ENCODE measurements at places on chromosomes 13 and 19.

DNA sequence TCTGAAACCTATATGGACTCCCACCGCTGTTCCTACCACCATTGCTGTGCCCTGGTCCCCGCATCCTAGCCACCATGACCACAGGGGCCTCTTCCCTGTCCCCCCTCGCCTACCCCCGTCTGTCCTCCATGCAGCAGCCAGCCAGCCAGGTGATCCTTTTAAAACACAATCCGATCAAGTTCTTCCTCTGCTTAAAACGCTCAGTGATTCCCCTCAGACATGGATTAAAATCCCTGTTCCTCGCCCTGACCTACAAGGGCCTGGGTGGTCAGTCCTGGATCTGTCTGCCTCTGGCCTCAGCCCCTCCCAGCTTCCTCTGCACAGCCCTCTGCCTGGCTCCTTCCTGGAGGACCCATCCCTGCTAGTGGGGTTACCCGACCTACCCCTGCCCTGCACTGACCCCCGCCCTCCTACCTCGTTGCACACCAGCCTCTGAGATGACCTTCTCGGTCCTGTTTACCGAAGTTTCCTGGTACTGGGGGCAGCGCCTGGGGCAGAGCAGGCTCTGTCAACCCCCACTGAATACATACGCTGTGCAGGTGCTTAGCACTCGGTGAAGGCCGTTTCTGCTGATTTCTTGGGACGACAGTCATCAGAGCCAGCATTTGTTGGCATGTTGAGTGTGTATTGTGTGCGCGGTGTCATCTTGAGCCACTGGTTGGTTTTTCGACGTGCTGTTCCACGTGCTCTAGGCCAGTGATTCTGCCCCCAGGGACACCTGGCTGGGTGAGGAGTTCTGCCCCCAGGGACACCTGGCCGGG, 14.7 kb upstream of the LENG8 start:
- DNase-seq: no peak

GRCh38 chr19:46644720-46645119, 8.7 kb upstream of the GNG8 start:
- no peak for DNase-seq

- DNase-seq: no peak
Observed at GRCh38 chr13:97786510-97786909, 167.0 kb upstream of the IPO5 start.

DNA sequence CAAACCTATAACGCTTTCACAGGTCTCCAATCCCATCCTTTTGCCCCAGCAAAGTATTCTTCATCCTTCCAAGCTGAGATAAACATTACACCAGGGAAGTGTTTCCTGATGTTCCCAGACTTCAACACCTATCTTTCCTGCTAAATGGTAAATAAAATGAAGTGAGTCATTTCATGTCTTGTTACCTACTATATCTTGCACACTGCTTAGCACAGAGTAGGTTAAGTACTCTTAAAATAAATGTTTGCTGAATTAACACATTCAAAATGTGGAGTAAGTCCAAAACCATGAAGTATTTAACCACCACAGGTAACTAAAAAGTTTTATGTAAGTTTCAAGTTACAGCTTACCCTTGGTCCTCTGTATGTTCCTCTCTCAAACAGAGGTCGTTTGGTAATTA, 3.4 kb downstream of the RBM26 start:
- no peak for DNase-seq

GRCh38 chr13:30704596-30704995, 30.7 kb upstream of the ALOX5AP start:
- no peak for DNase-seq

GRCh38 chr13:99363949-99364348, 56.8 kb upstream of the GPR183 start:
- no peak for DNase-seq

- no peak for DNase-seq
Observed at GRCh38 chr19:15213715-15214381, 13.1 kb upstream of the NOTCH3 start.

DNA sequence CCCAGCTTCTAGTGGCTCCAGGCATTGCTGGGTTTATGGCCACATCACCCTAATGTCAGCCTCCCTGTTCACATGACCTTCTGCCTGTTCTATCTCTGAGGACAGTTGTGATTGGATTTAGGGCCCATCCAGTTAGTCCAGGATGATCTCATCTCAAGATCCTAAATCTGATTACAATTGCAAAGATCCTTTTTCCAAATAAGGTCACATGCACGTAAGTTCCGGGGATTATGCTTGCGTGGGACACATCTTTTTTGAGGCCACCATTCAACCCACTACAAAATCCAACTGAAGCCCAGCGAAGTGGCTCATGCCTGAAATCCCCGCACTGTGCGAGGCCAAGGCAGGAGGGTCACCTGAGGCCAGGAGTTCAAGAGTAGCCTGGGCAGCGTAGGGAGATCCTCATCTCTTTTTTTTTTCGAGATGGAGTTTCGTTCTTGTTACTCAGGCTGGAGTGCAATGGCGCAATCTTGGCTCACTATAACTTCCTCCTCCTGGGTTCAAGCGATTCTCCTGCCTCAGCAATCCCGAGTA, 12.3 kb downstream of the PLD3 start:
- no peak for DNase-seq

- DNase-seq: no peak
Observed at GRCh38 chr19:23440207-23440606, 44.9 kb upstream of the ZNF91 start.

DNA sequence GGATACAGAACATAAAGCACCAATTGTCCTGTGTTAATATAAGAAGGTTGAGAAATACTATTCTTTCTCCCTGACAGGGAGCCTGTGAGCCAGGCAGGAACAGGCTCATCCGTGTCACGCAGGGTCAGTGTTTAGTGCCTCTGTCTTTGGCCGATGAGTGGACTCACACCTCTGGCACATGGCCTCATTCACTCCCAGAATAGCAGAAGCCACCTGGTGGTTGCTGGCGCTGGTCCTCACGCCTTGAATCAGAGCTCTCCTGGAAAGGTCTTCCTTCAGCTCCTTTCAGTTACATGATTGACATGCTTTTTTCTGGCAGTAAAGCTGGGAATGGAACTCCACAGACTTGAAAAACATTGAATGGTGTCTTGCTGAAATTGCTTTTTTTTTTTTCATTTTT, 28.1 kb upstream of the SIAH3 start:
- DNase-seq: peak; percentile 14

- DNase-seq: no peak
Observed at GRCh38 chr19:51123381-51123800, 1.3 kb upstream of the SIGLEC9 start.

GRCh38 chr13:100710176-100710575, 35.6 kb upstream of the TMTC4 start:
- no peak for DNase-seq

- peak; percentile 5 for DNase-seq
Observed at GRCh38 chr13:56755181-56755935, 385.4 kb upstream of the PRR20A start.

DNA sequence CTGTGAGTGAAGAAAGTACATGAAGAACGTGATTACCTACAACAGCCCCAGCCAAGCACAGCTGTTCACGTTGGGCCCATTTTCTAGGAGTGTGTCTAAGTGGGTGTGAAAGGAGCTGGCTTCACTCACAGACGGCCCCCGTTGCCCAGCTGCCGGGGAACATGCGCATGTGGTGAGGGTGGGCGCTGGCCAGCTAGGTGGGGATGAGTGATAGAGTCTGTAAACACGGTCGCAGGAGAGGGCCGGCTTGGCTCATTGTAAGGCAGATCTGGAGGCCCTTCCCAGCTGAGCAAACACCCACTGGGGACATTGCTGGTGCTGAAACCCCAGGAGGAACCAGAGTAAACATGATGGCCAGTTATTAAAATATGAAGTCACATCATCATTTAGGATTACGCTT, 160.5 kb downstream of the TEX29 start:
- no peak for DNase-seq

GRCh38 chr13:30078059-30078458, 227.6 kb upstream of the UBL3 start:
- no peak for DNase-seq

GRCh38 chr13:39259371-39260140, 221.3 kb downstream of the NHLRC3 start:
- no peak for DNase-seq

DNA sequence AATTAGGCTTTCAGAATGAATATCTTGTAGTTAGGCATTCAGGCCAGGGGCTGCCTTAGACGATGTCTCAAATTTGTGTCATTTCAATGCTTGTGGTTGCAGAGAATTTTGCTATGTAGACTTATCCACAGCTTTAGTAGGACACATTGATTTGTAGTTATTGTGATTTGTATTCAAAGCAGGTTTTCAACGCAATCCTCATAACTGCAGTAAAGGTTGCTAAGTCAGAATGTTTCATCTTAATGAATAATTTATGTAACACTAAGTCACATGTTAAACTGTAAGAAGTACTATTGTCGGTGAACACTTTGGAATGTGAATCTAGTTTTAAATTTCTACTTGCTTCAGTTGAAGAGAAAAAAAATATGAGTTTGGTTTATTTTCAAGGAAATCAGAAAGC, 1117.2 kb upstream of the SPRY2 start:
- no peak for DNase-seq

DNA sequence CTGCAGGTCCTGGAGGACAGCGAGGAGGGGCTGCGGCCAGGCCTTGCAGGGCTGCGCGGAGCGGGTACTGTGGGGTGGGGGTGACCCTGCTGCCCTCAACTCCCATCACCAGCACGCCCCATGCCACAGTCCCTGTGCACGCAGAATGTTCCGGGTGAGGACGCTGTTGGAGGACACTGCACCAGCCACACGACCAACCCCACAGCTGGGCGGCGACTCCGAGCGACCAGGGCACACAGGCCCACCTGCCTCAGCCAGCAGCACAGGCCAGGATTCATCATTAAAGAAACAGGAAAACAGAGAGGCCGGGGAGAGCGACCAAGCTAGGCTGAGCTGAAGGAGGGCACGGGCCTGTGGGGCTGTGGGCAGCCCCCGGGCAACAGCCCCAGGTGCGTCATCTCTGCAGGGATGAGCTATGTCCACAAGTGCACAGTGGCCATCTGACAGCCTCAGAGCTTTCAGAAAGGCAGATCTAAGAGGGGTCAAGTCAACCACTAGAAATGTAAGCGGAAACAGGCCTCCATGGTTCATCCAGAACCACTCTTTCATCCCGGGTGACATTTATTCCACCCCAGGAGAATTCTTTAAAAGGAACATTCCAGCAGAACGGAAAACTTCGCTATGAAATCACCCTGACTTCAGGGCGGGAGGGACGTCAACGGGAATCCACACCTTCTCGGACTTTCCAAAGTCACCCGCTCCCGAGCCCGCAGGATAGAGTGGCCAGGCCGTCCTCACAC, 1.5 kb downstream of the GAS6 start:
- DNase-seq: no peak

DNA sequence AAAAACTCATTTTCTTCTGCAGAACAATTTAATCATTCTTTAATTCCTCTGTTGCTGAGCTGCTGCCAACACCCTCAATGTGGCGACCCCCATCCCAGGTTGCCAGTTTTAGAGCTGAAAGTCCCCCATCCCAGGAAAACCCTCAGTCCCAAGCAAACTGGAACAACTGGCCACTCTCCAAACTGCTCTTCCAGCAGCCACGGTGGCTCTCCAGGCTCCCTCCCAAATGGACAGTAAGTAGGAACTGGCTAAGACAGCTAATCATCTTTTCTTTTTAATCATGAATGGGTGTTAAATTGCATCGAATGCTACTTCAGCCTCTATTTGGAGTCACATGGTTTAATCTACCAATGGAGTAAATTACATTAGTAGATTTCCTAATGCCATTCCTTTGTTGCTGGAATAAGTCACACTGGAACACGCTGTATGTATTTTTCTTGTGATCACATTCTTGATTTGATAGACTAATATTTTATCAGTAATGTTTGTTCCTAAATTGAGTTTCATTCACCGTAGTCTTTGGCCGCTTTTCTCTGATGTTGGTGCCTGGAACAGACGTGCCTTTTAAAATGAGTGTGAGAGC, 33.7 kb upstream of the VSTM2B start:
- no peak for DNase-seq

GRCh38 chr13:41060724-41061074, 610 bp upstream of the WBP4 start:
- peak; percentile 90 for DNase-seq

- DNase-seq: no peak
Observed at GRCh38 chr13:69616396-69616795, 491.2 kb upstream of the ATXN8OS start.

- no peak for DNase-seq
Observed at GRCh38 chr19:42288387-42288786, 13.5 kb upstream of the PRR19 start.

DNA sequence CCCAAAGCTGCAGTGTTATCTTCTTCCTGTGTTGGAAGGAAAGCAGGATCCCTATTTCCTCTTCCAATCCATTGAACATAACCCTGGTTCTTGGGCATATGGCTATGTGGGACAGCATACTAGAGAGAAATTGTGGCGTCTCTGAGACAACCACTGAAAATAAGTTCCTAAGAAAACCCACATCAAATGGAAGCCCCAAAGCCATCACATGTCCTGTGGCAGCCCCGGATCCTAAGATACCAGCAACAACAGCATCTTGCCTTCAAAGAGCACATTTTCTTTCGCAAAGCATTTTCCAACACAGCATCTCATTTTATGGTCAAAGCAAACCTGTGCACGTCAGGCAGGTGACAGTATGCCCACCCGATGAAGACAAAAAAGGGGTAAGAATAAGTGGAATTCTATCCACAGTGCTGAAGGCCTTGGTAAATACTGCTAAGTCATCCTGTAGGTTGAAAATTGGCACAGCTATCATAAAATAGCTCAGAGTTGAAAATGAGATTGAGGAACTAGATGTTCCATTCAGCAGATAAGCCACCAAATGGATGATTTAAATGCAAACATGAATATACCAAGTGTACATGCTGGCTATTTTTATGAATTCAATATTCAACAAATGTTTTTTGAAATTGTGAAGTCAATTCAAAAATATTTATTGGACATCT, 232.2 kb downstream of the DLEU7 start:
- no peak for DNase-seq

DNA sequence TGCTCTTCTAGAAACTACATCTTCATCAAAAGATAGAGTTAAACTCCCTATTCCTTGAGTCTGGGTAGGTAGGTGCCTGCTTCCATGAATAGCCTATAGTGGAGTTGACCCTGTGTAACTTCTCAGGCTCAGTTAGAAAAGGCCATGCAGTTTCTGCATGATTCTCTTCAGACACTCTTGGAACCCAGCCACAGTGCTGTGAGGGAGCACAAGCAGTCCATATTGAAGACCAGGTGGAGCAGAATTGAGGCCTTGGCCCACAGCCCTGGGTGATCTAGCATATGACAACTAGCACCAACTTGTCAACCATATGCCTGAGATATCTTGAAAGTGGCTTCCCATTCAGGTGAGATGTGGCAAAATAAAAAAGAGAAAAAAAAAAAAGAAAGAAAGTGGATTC, 10.3 kb upstream of the PAN3 start:
- no peak for DNase-seq

DNA sequence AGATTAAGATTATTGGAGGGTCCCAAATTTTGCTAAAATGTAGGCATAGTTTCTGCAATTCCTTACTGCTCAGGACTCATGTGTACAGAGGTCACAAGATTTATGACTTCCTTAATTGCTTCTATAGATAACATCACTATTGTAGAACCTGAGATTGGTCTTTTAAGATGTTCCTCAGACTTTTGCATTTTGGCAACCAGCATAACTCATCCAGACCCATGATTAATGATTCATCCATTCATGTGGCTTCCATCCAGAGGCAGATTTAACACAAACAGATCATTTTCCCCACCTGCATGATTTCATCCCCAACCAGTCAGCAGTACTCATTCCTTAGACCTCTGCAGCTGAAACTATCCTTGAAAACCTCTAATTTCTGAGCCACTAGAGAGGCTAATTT, 34.5 kb upstream of the CEACAM8 start:
- DNase-seq: no peak

- no peak for DNase-seq
Observed at GRCh38 chr19:328025-328505, 16.5 kb downstream of the MIER2 start.

GRCh38 chr13:109576331-109576813, 210.0 kb downstream of the IRS2 start:
- DNase-seq: peak; percentile 43

Data from small intestine (tissue), 16 donors.